ENCODE measurements at places on chromosomes 1 and 21. TPM values are rescaled to one million over a fixed set of nuclear protein-coding genes. Genes with fewer than 3 reads are reported as not detected.

The GBP7 gene
- 0.25 TPM for total RNA-seq

The LEMD1 gene
- 0.69 TPM for total RNA-seq

The ZNF362 gene
- 31.4 TPM for total RNA-seq

The AHCYL1 gene
- total RNA-seq: 40.2 TPM

The LAMB3 gene
- 0.67 TPM for total RNA-seq

The MAP7D1 gene
- 157 TPM for total RNA-seq

The SPATA45 gene
- not detected for total RNA-seq

DNA sequence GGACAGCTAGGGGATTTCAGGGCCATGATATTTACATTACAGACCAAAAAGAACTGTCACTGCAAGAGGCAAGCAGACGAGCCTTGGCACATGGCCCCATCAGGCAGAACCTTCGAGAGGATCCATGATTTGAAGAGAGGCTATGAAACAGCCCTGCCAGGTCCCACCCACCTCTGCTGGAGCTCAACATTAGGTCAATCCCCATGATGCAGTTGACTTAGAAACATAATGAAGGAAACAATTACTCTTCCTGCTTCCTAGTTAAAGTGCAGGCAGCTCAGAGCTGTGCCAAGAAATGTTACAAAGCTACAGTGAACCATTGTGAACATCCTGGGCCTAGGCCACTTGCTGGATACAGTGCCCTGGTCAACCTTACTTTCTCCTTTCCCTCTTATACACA, 41.7 kb upstream of the PTCH2 start:
- no peak for DNase-seq

- DNase-seq: no peak
Observed at GRCh38 chr1:49163031-49163430, 386.3 kb upstream of the BEND5 start.

DNA sequence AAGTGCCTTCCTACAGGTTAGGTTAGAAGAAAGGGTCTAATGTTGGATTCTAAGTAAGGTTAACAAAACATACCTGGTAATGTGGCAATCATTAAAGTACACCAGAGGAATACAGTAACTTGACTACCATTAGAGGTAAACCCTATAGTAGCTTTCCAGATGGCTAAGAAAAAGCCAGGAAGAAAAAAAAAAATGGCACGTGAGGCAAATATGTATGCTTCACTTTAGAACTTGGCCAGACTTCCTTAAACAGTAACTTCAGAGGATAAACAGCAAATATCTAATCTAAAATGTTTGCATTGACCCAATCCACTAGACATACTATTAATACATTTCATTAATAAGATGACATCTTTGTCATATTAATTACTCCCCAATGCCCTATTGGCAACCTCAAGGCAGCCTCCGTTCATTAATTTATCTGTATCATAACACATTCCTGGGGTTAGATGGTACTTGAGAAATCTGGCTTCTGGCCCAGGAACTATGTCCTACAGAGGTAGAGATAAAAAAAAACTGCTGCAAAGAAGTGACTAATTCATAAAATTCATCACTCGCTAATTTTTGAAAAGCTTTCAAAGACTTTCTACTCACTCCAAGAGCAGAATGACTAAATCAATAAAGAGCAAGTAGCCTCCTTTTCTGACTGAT, 5.8 kb downstream of the DCAF8 start:
- DNase-seq: no peak

All from T-cell (primary cell).